ENCODE measurements at places on chromosomes 1 and 21.

DNA sequence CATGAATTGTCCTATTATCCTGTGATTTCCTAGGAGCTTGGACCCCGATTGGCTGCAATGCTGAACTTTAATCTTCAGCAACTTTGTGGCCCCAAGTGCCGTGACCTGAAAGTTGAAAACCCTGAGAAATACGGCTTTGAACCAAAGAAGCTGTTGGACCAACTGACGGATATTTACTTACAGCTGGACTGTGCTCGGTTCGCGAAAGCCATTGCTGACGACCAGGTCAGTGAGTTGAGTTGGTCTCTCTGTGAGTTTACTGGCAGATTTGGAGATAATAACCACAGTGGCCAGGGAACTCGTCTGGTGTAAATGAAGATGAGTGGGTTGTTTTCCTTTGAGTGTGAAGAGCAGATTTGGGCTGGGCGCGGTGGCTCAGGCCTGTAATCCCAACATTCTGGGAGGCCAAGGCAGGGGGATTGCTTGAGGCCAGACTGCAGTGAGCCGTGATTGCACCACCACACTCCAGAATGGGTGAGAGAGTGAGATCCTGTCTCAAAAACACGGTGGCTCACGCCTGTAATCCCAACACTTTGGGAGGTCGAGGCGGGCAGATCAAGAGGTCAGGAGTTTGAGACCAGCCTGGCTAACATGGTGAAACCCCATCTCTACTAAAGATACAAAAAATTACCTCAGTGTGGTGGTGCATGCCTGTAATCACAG lies 39.1 kb upstream of the KIF1B start:
- DNase-seq = no peak

DNA sequence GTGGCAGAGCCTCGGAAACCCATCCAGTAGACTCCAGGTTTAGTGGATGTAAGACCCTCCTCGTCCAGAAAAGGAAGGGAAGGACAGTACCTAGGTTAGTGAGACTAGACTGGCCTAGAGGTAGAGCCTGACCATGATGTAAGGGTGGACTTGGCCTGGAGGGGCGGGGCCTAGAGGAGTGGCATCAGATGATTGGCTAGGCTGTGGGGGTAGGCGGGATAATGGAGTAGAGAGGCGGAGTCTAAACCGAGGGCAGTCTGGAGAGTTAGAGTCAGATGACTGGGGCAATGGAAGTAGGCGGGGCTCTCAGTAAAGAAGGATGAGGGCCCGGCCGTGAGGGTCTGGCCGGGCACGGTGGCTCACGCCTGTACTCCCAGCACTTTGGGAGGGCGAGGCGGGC lies 70.1 kb downstream of the EPHB2 start:
- no peak for DNase-seq

DNA sequence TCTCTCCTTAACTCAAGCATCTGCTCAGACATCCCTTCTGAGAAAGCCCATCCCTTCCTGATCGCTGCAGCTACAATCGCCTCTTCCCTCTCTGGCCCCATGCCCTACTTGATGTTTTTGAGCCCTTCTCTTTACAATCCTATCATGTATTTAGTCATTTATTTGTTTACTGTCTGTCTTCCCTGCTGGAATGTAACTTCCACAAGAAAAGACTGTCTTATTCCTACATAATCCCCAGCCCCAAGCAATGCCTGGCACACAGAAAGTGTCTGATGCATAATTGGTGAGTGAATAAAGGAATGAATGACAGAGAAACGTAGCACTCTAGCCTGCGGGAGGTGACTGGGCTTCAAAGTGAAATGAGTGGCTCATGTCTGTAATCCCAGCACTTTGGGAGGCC lies 25.4 kb downstream of the ECE1 start:
- no peak for DNase-seq

DNA sequence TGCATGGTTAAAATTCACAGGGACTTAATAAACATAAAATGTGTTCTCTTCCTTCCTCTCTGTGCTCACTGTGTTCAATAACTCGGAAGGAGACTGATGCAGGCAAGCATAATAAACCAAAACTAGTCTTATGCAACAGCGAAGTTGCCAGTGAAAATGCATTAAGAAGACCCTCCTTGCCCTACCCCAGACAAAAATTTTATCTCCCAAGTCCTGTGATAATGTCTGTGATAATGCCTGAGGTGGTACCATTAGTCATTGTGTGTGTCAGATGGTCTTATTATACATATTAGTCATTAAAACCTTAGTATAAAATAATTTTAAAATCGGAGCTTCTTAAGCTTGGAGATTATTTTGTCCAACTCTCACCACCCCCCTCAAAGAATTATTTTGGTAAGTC lies 97.8 kb downstream of the NGF start:
- no peak for DNase-seq

All from NCI-H146 (cell line).